Activated naive CD8-positive, alpha-beta T cell treated with anti-CD3 and anti-CD28 coated beads, Interleukin-2, amount 50 U/mL, for 24 hours (primary cell): ENCODE measurements at places on chromosomes 13 and 19.

- H3K4me1 ChIP-seq = no peaks in the 10 kb centered on the region
- no peak overlapping the region for H3K27ac ChIP-seq
- H3K36me3 ChIP-seq = no peaks in the 10 kb centered on the region
- no peaks in the 10 kb centered on the region for H3K27me3 ChIP-seq
- no peak for DNase-seq
These were observed 201.0 kb upstream of the RXFP2 start for GRCh38 chr13:31538067-31539042.

DNA sequence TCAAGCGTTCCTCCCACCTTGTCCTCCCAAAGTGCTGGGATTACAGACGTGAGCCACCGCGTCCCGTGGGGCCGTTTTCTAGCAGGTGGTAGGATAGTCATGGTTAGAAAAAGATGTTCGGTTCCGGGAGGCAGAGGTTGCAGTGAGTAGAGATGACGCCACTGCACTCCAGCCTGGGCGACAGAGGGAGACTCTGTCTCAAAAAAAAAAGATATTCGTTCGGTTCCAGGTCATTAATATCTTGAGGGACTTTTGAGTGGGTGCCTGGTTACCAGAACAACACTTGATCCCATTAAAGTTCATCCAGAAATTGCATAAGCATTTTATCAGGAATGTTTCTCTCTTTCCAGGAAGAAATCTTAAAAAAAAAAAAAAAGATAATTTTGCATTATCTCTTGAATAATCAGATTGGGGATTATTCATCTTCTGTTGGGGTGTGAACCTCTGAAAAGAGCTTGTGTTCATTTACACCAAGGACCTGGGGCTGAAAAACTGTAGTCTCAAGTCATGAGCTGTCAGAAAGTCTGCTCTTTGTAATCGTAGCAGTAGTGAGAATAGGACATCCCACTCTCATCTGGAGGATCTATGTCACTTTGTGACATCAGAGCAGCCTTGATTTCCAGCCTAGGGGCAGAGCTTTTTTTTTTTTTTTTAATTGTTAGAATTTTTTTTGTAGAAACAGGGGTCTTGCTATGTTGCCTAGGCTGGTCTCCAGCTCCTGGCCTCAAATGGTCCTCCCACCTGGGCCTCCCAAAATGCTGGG, 1.0 kb upstream of the ETHE1 start:
- H3K36me3 ChIP-seq = no peaks in the 10 kb centered on the region
- no peaks in the 10 kb centered on the region for H3K27me3 ChIP-seq
- H3K4me1 ChIP-seq = peaks cover 36% of the 10 kb centered on the region
- DNase-seq = no peak

DNA sequence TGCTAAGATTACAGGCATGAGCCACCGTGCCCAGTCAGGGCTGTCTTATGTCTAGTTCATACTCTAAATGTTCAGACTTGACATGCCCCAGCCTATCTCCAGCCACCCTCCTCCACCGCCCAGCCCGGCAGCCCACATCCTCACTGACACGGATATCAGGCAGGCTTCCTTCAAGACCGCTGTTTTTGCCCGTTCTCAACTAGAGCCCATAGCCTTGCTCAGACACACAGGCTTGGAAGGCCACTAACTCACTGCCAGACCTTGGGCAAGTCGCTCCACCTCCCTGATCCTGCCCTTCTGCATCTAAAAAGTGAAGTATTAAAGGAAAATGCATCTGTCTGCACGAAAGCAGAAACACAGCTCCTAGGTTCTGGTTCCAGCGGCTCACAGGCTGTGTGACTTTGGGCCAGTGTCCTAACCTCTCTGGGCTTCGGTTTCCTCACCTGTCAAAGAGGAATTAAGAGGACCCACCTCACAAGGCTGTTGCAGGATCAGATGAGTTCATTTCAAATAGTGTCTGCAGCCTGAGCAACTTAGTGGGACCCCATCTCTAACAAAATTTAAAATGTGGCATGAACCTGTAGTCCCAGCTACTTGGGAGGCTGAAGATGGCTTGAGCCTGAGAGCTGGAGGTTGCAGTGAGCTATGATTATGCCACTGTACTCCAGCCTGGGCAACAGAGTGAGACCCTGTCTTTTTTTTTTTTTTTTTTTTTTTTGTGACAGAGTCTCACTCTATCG, 14.5 kb upstream of the CERS4 start:
- H3K36me3 ChIP-seq = no peaks in the 10 kb centered on the region
- peak overlapping the region; percentile 56 for H3K4me3 ChIP-seq

DNA sequence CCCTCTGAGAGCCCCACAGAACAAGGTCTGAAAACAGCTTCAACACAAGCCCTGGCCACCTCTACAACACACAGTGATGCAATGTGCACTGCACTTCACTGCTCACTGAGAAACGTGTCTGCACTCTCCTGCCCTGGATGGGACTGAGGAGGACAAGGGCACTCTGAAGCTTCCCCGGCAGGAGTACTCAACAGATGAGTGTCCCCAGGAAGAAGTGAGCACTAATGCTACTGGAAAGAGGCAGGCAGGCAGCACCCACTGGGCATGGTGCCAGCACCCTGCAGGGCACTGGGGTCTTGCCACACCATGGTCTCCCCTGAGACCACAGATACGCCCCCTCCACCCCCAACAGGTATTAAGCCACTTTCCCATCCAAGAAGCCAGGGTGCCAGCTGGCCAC, 17.7 kb upstream of the SLC35E1 start:
- no peak overlapping the region for H3K4me3 ChIP-seq
- H3K27ac ChIP-seq = no peak overlapping the region
- no peak for DNase-seq

GRCh38 chr19:39046037-39046821, 13.9 kb upstream of the FBXO27 start:
- DNase-seq = no peak
- no peaks in the 10 kb centered on the region for H3K36me3 ChIP-seq
- peaks cover 1% of the 10 kb centered on the region for H3K27me3 ChIP-seq
- H3K4me3 ChIP-seq = no peak overlapping the region

GRCh38 chr19:29810504-29810871, 1.3 kb upstream of the CCNE1 start:
- H3K27me3 ChIP-seq = no peaks in the 10 kb centered on the region
- peaks cover 9% of the 10 kb centered on the region for H3K36me3 ChIP-seq
- peaks cover 15% of the 10 kb centered on the region for H3K4me1 ChIP-seq
- H3K4me3 ChIP-seq = peak overlapping the region; percentile 79
- DNase-seq = no peak
- peak overlapping the region; percentile 84 for H3K27ac ChIP-seq
